ENCODE measurements at places on chromosomes 1 and 21.

GRCh38 chr1:239600588-239600987, 214.2 kb downstream of the CHRM3 start:
- DNase-seq: no peak

- DNase-seq: no peak
Observed at GRCh38 chr1:228224198-228225164, 16.6 kb downstream of the OBSCN start.

- DNase-seq: no peak
Observed at GRCh38 chr1:13763991-13764390, 64.0 kb downstream of the PRDM2 start.

- DNase-seq: no peak
Observed at GRCh38 chr1:156347331-156347730, 9.0 kb downstream of the TSACC start.

DNA sequence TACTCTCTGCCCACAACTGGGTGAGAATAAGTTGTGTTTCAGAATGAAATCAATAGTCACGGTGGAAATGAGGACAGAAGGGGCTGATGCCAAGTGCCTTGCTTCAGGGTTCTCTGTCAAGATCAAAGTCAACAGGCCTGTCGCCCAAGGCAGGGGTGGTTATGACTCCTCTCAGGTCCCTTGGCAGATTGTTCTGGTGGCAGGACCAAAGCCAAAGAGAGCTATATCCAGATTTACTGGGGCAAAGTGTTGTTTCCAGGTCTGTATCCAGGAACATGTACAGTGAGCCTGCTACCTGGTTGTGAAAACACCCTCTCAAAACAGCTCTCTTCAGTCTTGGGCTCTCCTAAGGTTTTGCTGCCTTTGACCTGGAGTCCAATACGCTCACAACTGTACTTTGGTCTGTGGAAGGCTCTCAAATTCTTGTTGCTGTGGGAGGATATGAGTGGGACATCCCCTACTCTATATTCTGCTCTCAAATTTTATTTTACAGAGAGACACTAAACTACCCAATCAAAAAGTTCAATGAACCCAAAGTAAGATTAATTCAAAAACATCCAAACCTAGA, 175.1 kb upstream of the ETV3 start:
- DNase-seq: no peak

GRCh38 chr1:177561436-177561835, 390.7 kb downstream of the BRINP2 start:
- no peak for DNase-seq

DNA sequence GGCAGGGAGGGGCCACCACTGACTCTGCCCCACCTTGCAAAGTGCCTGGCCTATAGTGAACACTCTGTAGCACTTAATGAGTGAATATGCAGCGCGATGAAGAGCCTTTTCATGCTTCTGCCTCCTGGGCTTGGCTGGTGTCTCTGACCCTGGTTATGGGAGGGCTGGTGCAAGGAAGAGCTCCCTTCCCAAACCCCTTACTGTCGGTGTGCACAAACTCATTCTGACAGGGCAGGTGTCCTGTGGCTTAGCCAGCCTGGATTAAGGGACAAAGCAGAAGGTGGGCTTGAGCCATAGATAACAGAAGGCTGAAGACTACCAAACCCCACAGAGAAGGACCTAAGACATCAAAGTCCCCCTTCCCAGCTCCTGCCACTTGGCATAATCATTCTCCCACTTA, 2.0 kb upstream of the NCMAP start:
- DNase-seq: no peak

GRCh38 chr21:41953831-41954653, at the start of gene C2CD2:
Gene C2CD2, minus strand, starts transcription at chr21:41954018. Its CDS starts 370 bp downstream, at chr21:41953648.
- DNase-seq: no peak

- DNase-seq: no peak
Observed at GRCh38 chr1:198696211-198696610, 57.4 kb downstream of the PTPRC start.

DNA sequence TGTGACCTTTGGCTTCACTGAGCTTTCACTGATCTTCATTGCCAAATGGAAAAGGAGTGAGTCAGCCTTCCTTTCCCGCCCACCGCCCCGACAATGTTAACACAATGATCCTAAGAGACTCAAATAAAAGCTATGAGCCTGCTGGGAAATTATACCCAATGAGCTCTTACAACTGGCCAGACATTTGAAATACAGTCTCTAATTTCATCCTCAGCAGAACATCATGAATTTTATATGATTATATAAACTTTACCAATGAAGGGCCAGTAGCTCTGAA, 252.5 kb downstream of the SIPA1L2 start:
- no peak for DNase-seq

GRCh38 chr1:99496067-99496466, 149.8 kb upstream of the PALMD start:
- DNase-seq: no peak

DNA sequence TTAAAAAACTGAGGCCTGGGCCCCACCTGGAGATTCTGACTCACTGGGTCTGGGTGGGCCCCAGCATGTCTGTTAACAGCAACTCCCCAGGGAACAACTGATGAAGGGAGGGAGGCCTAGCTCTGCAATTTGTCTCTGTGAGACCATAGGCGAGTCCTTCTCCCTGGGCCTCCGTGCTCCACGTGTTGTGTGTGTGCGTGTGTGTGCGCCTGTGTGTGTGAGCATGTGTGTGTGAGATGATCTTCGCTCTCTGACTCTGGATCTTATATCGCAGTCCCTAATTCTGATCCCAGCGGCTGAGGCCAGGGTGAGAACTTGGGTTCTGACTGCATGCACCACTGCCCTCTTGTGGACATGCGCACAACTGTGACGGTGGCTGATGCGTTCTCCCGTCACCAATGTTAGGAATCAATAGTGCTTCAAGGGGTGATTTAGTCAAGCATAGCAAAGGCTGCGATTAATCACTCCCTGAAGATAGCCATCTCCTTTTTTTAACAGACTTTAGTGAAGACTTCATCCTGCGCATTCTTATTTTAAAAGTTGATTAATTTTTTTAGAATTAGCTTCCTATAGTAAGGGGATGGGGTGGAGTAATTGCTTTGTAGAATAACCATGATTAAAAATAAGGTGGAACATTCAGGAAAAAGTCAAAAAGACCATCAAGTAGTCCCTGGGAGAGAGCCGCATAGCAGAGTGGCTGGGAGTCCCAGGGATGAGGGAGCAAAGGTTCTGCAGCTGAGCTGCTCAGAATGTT, 62.4 kb upstream of the USP24 start:
- DNase-seq: peak; percentile 81

DNA sequence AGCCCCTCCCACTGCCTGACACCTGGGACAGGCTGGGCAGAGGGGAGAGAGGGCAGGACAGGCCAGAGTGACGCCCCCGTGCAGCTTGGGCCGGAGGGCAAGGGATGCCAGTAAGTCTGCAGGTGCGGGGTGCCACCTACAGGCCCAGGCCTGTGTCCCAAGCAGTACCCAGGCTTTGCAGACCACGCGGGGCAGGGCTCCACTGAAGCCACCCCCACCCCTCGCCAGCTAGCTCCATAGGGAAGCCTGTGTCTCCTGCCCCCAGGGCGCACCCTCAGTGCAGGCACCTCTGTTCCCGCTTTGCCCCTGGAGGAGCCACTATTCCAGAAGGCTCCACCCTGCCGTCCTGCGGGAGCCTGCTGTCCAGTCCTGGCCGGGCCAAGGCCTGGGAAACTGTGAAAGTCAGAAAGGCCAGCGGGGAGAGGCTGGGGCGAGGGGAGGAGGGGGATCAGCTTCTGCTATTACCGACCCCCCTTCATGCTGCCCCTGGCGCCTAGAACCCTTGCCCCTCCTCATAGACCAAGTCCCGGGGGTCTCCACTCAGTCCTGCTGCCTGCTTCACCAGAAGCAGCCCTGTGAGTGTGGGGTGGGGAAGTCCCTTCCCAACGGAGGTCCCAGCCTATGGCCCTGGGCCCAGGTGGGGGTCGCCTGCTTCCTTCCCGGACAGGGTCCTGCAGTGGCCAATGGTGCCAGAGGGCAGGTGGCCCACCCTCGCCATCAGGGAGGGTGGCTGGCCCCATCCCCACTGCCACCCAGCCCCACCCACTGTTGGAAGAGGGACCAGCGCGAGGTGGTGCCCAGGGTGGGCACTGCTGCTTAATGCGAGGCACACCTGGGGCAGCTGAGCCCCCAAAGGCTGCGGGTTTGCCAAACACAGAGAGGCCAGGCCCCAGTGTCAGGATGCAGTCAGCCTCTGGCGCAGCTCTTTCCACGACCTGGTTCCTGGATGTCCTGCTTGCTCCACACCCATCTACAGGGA, 54.4 kb downstream of the KCNAB2 start:
- DNase-seq: no peak

- no peak for DNase-seq
Observed at GRCh38 chr21:37085726-37086125, 12.7 kb downstream of the TTC3 start.

GRCh38 chr1:197908716-197909220, 6.3 kb downstream of the C1orf53 start:
- no peak for DNase-seq

DNA sequence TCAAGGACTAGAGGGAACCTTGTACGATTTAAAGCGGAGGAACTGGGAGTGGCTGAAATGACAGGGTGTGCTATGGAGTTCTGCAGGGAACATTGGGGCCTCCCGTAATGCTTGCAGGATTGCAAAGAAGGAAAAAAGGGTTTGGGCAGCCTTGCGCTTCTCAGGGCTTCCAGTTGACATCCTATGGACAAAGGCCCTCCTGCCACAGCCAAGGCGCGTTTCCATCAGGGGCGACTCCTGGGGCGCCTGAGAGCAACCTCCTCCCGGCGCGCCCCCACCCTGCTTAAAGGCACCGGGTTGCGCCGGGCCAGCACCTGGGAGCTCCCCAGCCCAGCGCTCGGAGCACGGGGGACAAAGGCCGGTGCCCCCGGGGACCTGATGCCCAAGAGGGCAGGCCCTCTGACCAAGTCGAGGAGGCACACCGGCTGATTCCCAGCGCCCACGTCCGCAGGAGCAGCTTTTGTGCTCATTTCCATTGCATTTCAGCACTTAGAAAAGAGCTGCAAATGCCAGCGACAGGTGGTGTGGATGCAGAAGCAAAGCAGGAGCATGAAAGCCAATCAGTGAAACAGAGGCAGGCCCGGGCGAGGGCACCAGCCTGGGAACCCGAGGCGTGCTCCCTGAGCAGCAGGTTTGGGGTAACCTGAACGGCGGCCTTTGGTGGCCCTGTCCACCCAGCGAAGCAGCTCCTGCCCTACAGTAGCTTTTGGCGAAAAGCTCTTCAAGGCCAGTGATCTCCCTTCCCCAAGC, 17.6 kb upstream of the RNF187 start:
- DNase-seq: no peak

- no peak for DNase-seq
Observed at GRCh38 chr1:151002051-151002450, 4.7 kb downstream of the MINDY1 start.

DNA sequence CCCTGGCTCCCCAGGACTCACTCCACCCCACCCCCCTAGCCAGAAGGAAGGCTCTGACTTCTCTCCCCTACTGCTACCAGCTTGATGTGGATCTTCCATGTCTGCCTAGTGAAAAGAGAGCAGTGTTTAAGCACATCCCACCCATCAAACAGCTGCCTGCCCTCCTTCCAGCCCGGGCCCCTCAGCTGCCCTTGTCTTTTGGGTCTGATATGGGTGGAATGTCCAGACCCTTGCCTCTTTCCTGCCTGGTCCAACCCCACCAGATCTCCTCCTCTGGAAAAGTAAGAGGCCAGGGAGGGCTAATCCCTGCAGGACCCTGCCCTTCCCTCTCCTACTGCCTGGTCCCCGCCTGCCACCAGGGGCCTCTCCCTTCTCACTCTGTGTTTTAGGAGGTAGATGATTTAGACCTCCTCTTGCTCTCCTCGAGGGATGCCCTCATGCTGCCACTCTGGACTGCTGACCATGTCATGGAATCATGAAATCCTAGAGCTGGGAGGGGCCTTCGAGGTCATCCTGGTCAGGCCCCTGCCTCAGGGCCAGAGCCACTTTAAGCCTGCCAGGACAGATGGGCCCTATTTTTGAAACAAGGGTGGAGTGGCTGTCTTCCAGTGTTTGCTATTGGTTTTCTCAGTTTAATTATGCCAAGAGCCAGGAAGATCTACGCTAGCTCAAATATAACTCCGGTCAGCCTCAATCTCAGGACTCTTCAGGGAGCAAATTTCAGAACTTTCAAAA, 15.8 kb upstream of the HSPG2 start:
- DNase-seq: no peak

GRCh38 chr1:101261623-101262022, 24.8 kb downstream of the S1PR1 start:
- no peak for DNase-seq

DNA sequence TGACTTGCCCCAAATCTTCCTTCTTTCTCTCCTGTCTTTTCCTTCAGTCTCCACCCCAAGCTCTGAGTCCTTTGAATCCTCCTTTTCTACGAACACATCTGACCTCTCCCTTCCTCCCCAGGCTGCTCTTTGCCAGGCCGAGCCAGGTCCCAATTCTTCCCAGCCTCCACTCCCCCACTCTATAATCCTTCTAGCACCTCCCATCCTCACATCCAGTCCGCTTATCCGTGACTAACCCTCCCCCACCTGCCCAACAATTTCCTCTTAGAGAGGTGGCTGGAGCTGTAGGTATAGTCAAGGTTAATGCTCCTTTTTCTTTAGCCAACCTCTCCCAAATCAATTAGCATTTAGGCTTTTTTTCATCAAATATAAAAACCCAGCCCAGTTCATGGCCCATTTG, 9.5 kb upstream of the HPDL start:
- no peak for DNase-seq

DNA sequence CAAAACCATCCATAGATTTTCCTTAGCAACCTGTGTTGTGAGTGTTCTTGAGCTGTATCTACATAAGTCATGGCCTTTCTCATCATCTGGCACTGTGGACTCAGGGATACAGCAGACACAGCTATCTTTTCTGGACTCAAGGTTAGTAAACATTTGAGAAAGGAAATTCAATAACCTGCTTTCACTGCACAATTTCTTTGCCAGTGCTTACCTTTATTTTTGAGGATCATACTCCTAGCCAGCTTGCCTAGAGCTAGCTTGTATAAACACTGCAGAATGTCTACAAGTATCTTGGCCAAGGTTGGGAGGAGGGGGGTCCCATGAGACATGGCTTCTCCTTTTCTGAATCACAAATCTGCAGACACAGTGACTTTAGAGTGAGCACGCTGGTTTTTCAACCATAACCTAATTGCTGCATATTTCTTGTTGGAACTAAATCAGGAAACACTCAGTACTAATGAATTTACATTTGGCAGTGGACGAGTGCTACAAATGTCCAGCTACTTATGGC, 27.2 kb downstream of the ADAMTS5 start:
- no peak for DNase-seq

- no peak for DNase-seq
Observed at GRCh38 chr1:29709704-29710280, 473.5 kb downstream of the PTPRU start.

- DNase-seq: no peak
Observed at GRCh38 chr1:116391185-116391584, 18.1 kb downstream of the ATP1A1 start.

- DNase-seq: no peak
Observed at GRCh38 chr21:42564561-42564971, 50.9 kb downstream of the SLC37A1 start.

- no peak for DNase-seq
Observed at GRCh38 chr21:34933609-34934335, 115.3 kb downstream of the RUNX1 start.
